MCF 10A (cell line): ENCODE measurements at places on chromosomes 1 and 21.

- DNase-seq = no peak
Observed at GRCh38 chr1:89005286-89006151, 13.1 kb upstream of the KYAT3 start.

DNA sequence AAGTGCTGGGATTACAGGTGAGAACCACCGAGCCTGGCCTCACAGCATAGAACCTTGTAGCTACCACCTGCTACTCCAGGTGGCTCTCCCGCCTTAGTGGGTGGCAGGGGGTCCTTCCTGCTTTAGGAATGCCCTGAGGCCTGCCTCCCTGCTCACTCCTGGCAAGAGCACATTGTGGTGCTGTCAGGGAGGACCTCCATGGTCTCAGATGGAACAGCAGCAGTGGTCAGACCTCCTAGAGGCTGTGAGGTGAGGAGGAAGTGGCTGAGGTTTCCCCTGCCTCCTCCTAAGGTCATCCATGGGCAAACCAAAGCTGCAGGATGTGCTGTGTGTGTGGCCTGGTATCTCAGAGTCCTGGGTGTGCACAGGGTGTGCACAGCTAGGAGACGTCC lies 6.7 kb downstream of the SOX13 start:
- DNase-seq = no peak

- DNase-seq = no peak
Observed at GRCh38 chr1:53131590-53131938, 10.9 kb downstream of the SLC1A7 start.

DNA sequence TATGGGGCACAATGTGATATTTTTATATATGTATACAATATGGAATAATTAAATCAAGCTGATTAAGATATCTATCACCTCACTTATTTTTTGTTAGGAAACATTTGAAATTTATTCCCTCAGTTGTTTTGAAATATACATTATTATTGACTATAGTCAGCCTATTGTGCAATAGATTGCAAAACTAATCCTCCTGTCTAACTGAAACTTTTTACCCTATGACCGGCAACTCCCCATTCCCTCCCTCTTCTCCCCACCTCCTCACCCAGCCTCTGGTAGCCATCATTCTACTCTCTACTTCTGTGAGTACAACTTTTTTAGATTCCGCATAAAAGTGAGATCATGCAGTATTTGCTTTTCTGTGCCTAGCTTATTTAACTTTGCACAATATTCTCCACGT lies 117.7 kb upstream of the SGIP1 start:
- DNase-seq = peak; percentile 50

DNA sequence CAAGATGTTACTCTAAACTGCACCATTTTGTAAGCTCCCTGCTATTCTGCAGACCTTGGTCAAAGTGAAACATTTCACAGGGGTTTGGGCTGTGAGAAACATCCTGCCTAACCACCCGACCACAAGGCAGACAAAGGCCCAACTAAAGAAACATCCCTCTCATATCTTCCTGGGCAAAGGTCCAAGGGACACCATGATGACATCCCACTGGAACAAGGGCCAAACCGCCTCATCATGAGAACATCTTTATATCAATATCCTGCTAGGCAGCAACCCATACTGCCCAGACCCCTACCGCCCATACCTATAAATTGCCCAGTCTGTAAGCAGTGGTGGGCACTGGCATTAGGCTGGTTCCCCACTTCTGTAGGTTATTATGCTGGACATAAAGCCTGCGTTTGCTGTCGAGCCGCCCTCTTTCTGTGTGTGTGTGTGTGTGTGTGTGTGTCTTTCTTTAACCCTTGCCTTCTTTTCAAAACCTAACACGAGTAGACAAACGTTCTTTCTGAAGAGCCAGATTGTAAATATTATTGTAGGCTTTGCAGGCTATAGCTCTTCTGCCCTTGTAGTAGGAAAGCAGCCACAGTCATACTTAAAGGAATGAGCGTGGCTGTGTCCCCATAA lies 1.0 kb upstream of the PPIE start:
- DNase-seq = no peak

DNA sequence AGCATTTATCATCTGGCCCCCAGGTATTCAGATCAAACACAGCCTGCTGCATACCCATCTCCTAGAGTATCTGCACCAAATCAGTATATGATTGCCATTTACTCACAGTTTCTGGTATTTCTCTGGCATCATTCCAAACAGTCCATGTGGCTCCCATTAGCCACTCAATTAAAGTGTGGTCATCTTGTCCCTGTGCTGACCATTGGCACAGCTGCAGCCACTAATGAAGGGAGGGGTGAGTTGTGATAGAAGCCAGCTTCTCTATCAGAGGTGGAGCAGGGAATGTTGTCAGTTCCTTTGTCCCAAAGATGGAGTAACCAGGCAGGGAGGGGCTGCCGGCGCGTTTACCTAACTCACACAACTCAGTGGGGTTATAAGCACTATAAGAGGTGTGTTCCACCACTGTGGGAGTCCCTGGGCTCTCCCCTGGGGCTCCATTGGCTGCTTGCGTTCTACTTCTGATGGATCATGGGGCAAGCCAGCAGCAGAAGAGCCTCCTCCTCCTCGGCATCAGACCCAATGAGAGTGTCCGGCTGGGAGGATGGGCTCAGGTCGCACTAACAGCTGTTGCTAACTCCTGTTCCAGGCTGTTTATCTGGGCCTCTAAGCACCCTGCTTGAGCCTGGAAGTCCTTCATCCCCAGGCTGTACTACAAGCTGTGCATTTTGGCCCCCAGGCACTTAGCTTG lies 108.6 kb downstream of the GDAP2 start:
- no peak for DNase-seq

DNA sequence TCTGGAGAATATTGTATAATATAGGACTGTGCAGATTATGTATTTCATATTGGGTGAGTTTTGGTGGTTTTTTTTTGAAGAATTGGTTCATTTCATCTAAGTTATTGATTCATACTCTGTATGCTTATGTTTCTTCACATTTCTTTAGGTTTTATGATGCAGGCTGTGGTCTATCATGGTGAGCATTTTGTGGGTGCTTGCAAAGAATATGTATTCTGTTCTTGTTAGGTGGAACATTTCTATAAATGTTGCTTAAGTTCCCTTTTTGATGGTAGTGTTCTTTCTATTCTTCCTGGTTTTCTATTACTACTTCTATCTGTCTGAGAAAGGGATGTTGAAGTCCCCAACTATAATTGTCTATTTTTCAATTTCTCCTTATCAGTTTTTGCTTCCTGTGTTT lies 42.6 kb downstream of the PKN2 start:
- no peak for DNase-seq

GRCh38 chr21:28106370-28106890 lies 886.2 kb downstream of the LTN1 start:
- no peak for DNase-seq

GRCh38 chr1:3170561-3171453 lies 101.8 kb downstream of the PRDM16 start:
- no peak for DNase-seq

- no peak for DNase-seq
Observed at GRCh38 chr1:230240446-230241086, 173.5 kb downstream of the GALNT2 start.

DNA sequence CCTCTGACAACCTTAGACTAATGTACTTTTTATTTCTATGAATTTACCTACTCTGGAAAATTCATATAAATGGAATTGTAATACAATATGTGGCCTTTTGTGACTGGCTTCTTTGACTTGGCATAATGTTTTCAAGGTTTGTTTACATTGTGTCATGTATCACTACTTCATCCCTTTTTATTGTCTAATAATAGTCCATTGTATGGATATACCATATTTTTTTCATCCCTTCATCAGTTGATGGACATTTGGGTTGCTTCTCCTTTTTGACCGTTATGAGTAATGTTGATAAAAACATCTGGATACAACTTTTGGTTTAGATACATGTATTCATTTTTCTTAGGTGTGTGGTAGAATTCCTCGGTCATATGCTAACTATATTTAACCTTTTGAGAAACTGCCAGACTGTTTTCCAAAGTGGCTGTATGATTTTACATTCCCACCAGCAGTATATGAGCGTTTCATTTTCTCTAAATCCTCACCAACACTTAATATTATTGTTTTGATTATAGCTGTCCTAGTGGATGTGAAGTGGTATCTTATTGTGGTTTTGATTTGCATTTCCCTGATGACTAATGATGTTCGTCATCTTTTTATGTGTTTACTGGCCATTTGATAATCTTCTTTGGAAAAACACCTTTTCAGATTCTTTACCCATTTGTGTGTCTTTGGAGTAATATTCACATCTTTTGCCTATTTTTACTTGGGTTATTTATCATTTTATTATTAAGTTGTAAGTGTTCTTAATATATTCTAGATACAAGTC lies 3.5 kb downstream of the RO60 start:
- no peak for DNase-seq
